Fibroblast of gingiva (primary cell): ENCODE measurements at places on chromosomes 3 and 15.
A peak's percentile ranks its signal among the peaks of the same experiment; 100 is the strongest.

GRCh38 chr3:12380461-12380860, 91.6 kb downstream of the PPARG start:
- DNase-seq, result no peak

- DNase-seq, result no peak
These were observed 714 bp downstream of the ECT2 start for GRCh38 chr3:172751175-172751704.

- DNase-seq, result no peak
These were observed 271.0 kb downstream of the PDZRN3 start for GRCh38 chr3:73353649-73354217.

DNA sequence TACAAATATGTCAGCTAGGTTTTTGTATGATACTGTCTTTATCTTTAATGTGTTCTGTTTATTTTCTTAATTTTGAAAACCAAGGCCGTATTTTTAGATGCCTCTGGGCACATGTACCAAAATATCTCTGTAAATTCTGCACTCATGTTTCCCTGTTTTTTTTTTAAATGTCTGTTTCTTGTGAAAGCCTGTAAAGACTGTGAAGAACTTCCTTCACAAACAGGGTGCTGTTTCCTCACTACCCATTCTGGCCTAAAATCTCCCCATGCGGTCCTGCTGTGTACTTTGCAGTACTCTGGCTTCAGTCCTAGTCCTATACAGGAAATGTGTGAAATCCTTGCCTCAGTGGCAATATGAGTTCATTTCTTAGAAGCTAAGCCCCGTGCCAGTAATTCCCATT, 133.4 kb upstream of the ZBTB20 start:
- DNase-seq, result peak; percentile 40

DNA sequence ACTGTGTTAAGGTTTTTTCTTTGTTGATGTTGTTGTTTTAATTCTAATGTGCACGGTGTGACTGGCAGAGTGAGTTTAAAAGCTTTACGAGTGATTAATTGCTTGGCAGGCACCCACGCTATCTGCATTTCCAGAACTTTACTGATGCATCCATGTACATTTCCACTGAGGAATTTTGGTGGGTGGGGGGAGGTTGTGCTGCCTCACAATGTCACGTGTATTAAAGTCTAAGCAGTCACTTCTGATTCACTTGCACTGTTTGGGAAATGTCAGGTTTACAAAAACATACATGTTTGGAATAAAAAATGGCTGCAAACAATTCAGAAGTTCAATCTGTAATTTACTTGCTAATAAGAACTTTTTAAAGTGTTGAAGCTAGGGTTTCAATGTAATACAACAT, 38.5 kb upstream of the CTDSPL start:
- DNase-seq, result no peak

DNA sequence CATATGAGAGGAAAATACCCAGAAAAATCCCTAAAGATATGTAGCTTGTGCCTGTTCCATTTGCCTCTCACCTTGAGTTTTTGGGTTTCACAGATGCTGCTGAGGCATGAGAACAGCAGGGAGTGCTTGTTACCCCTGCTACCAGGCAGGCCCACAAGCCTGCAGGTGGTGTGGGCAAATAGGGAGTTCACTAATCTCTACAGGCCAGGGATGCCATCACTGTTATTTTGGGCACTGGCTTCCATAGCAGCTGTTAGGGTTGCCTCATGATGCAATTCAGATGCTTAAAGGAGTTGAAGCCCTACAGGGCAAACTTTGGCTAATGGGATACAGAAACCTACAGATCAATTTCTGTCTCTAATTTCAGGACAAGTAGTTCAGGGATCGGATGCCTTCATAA, 873.5 kb downstream of the OTOL1 start:
- DNase-seq, result no peak

DNA sequence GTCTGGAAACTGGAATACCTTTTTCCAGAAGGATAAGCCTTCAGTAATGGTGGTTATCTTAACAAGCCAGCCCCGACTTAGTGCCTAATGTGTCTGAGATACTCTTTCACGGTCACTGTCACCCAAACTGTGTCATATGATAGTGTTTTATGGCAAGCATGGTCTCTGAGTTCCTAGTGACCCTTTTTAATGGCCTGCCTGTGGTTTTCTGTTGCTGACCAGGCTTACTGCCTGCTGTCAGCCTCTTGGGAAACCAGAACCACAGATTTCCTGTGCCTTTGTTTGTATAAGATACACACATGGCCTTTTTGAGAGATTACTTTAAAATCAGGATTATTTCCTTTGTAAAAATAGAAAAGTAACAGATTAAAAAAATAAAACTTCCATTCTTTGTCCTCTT, 22.4 kb downstream of the HPS3 start:
- peak; percentile 42 for DNase-seq

GRCh38 chr3:46097691-46098241, 70.5 kb upstream of the XCR1 start:
- DNase-seq, result peak; percentile 85

DNA sequence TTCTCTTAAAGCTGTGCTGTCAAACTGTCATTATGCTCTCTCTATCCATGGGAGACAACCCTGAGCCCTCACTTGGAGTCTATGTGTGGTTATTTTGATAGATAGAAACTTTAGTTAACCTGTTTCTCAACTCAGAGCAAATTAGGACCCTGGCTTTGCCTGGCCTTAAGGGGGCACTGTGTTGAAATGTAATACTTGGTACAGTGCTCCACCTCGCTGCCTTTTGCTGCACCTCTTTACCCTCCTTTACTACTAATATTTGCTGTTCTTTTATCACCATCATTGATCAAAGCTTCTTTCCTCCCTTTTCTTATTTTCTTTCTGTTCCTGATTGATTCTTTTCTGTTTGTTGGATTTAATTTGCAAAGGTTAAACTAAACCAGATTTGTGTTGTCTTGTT, 34.3 kb downstream of the STT3B start:
- no peak for DNase-seq

DNA sequence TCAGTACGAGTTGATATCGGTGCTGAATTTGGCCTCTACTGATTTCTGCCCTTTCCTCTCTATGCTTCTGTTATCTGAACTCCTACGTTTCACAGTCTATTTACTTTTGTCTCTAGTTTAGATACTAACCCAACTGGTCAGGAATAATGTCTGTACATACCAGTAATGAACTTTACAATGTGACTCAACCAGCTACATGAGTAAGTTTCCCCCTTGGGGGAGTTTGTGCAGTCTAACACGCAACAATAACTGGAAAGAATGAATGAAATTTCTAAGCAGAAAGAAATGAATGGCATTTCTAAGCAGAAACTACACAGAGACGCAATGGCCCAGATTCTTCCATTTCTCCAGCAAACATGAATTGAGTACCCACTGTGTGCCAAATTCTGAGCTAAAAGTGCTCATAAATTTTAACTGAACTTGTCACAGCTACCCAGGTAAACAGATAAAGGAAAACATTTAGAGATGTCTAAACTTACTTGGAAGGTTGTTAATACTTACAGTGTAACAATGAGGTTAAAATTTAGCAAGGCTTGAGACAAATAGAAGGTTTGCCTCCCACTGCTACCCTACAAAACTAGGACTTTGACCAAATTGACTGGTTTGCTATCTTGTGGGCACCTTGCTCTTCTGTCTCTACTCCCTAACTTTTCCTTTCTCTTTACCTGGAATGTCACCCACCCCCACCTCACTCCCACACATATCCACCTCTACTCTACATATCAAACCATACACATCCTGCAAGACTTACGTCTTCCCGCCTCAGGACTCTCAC, 11.6 kb downstream of the UPK1B start:
- DNase-seq, result peak; percentile 64

GRCh38 chr15:77542491-77543001, 90.2 kb downstream of the LINGO1 start:
- no peak for DNase-seq

DNA sequence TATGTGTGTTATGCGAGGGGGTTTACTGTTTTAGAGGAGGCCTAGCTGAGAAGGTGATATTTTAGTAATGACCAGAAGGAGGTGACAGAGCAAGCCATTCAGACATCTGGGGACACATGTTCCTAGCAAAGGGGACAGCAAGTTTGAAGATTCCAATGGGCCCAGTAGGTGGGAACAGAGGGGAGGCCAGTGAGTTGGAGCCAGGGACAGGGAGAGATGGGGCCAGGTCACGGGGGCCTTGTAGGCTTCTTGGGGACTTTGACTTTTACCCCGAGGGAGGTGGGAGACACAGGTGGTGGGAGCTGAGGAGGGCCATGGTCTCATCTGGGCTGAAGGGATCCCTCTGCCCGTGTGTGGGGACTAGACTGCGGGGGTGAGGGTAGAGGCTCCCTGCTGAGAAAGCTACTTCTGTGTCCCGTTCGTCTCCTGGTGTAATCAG, 72.5 kb downstream of the MGLL start:
- no peak for DNase-seq

GRCh38 chr3:8442993-8443650, 58.5 kb upstream of the LMCD1 start:
- DNase-seq, result no peak

GRCh38 chr15:67545864-67546263, 3.4 kb downstream of the MAP2K5 start:
- no peak for DNase-seq
